ENCODE measurements at places on chromosomes 7 and 10.

DNA sequence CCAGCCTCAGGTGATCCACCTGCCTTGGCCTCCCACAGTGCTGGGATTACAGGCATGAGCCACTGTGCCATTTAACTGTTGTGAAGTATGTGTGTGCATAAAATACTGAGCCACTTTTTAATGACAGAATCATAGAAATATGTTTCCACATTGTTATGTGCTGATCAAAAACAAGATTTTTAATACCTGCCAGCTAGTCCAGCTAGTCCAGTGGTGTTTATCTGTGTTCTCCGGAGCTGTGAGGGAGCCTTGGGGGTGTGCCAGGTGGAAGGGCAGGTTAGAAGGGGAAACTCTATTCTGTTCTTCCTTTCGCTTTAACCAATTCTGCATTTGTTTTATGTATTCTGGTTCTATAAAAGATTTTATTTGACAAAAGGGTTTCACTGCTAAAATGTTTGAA, 7.0 kb downstream of the FAM221A start:
- no peak for DNase-seq

DNA sequence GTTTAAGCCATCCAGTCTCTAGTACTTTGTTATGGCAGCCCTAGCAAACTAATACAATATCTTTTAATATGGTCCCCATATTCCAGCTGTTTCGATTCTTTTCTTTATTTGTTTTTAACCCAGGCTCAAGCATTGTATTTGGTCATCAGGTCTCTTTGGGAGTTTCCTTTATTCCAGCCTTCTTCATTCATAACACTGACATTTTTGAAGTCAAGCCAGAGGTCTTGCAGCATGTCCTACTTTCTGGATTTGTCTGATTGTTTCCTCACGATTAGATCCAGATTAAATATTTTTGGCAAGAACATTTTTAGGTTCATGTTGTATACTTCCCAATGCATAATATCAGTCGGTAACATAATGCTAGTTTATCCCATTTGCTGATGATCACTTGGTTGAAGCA, 11.8 kb downstream of the SLC25A13 start:
- DNase-seq = no peak

GRCh38 chr7:22121702-22122474, 176.2 kb upstream of the CDCA7L start:
- no peak for DNase-seq

- no peak for DNase-seq
Observed at GRCh38 chr7:106273009-106273668, 11.6 kb downstream of the NAMPT start.

- DNase-seq = no peak
Observed at GRCh38 chr7:155833651-155834050, 21.4 kb upstream of the SHH start.

DNA sequence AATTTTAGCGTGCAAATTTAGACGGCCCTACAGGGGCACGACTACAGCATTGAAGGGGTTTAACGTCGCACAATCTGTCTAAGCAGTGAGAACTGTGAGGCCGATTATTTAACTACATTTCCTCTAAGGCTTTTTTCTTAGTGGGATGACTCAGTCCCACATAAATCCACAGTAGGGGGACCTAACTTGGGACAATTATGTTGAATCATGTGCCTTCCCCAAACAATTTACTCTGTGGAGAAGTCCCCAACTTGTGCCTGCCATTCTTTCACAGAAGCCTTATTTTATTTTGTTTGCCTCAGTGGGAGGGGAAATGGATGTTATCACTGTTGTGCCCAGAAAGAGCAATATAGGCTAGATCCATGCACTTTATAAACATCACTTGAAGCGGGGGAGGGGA, 80.3 kb upstream of the CDCA7L start:
- no peak for DNase-seq

- no peak for DNase-seq
Observed at GRCh38 chr7:156566812-156567549, 73.6 kb upstream of the RNF32 start.

- no peak for DNase-seq
Observed at GRCh38 chr10:25675615-25676014, 258.4 kb upstream of the MYO3A start.

GRCh38 chr10:23362069-23362830, 17.7 kb upstream of the C10orf67 start:
- DNase-seq = no peak
